ENCODE measurements at places on chromosomes 6 and 20.

DNA sequence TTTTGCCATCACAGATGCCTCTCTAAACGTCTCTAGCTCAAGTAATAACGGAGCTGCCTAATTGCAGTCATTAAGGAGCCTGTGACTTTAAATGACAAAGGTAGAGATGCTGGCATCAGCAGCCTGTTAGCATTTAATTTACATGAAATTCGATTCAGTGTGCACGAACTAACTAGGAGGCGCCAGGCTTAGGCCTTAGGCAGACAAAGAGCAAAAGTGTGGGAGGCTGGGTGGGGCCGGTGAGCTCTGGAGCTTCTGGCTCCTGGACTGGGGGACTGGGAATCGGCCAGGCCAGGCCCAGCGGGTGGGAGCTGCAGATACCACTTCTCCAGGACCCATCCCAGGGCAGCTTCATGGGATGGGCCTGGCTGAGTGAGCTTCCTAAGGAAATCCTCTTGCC is 170.0 kb upstream of the AGPAT4 start:
- H3K4me1 ChIP-seq, result no peaks in the 10 kb centered on the region
- DNase-seq, result no peak

DNA sequence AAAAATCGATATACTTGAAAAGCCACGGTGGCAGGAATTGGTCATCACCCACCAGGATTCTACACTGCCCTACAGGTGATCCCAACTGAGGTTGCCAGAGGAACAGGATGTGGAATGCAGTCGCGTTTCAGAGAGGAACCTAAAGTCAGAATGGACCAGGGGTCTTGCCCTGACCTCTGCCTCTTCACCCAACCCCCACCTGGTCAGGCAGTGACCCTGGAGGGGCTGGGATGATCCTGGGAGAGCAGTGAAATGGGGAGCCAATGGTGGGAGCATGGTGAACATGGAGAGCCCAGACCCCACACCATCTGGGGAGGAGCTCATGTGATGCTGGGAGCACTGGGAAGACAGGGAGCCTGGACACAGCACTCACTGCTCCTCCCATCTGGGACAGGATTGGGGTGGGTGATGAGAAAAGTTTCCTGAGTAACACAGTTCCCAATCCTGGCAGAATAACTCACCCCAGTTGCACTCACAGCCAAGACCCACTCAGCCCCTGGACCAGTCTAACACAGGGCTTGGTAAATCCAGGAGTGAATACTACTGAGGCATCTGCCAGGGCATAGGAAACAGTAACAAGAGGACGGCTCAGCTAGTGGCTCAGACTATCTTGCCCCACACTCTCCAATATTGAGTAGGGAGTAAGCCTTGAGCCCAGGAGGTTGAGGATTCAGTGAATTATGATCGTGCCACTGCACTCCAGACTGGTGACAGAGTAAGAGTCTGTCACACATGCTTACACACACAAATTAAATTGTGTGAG is 1.7 kb upstream of the ULBP2 start:
- H3K36me3 ChIP-seq, result no peaks in the 10 kb centered on the region
- no peak overlapping the region for H3K4me3 ChIP-seq
- no peaks in the 10 kb centered on the region for H3K27me3 ChIP-seq
- no peak for DNase-seq
- no peak overlapping the region for H3K27ac ChIP-seq

DNA sequence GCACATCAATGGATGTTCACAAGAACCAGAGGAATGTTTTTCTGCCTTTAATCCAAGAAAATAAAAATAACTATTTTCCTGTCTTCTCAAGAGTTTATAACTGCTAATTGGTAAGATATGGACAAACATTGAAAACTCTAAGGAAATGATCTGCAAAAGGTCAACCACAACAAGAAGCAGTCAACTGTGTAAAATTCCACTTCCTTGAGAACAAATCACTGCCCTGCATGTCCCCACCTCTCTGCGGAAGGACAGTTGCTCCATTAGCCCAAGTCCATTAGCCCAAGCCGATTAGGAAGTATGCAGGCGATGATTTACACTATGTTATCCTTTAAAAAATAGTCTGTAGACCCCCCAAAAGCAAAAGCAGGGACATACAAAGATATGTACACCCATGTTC is 27.6 kb downstream of the SLC22A23 start:
- no peak for DNase-seq
- H3K4me3 ChIP-seq, result no peak overlapping the region
- no peaks in the 10 kb centered on the region for H3K27me3 ChIP-seq
- H3K27ac ChIP-seq, result no peak overlapping the region
- no peaks in the 10 kb centered on the region for H3K36me3 ChIP-seq

- DNase-seq, result peak; percentile 82
- H3K36me3 ChIP-seq, result no peaks in the 10 kb centered on the region
- peak overlapping the region; percentile 83 for H3K27ac ChIP-seq
- no peaks in the 10 kb centered on the region for H3K27me3 ChIP-seq
- peak overlapping the region; percentile 0 for H3K4me3 ChIP-seq
Observed at GRCh38 chr20:52031563-52032303, 159.8 kb downstream of the ZFP64 start.

Measured in Caco-2 (cell line).